Skeletal muscle cell (primary cell): ENCODE measurements at places on chromosomes 3 and 15.

- DNase-seq, result no peak
Observed at GRCh38 chr15:73851689-73852088, 21.7 kb upstream of the TBC1D21 start.

GRCh38 chr3:177300842-177301241 is 103.6 kb upstream of the TBL1XR1 start:
- DNase-seq, result no peak

- DNase-seq, result no peak
Observed at GRCh38 chr3:119657887-119658702, 2.3 kb downstream of the POPDC2 start.

GRCh38 chr3:53498806-53499641 is 4.6 kb downstream of the CACNA1D start:
- DNase-seq, result no peak

- no peak for DNase-seq
Observed at GRCh38 chr3:127006781-127007436, 24.0 kb downstream of the PLXNA1 start.

DNA sequence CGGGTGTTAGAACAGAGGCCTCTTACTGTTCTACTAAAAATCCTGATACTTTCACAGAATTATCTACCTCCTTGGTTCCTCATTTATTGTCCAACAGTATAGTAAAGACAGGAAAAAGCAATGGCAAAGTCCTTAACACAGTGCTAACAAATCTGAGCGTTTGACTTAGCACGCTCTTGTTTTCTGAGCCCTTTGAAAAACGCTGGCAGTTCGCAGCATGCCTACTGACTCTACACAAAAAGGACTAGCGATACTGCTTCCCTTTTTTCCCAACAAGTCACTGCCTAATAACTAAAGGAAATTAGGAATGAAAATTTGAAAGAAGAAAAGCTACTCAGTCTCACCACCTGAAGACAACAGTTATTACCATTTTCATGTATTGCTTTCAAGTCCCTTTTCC is 34.8 kb upstream of the CEMIP start:
- DNase-seq, result no peak

DNA sequence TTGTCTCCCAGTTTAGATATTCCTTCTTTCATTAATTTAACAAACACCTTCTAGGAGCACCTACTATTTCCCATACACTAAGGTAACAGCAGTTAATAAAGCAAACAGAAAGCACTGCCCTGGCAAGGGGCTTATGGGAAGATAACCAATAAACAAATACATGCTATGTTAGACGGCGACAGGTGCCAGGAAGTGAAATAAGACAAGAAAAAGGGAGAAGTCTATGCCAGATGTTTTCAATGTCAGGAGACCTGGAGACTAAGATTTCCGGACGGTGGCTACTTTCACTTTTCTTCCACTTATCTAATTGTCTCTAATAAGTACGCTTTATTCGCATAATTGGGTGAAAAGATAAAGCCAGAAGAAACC is 32.5 kb upstream of the ZNF445 start:
- DNase-seq, result no peak

DNA sequence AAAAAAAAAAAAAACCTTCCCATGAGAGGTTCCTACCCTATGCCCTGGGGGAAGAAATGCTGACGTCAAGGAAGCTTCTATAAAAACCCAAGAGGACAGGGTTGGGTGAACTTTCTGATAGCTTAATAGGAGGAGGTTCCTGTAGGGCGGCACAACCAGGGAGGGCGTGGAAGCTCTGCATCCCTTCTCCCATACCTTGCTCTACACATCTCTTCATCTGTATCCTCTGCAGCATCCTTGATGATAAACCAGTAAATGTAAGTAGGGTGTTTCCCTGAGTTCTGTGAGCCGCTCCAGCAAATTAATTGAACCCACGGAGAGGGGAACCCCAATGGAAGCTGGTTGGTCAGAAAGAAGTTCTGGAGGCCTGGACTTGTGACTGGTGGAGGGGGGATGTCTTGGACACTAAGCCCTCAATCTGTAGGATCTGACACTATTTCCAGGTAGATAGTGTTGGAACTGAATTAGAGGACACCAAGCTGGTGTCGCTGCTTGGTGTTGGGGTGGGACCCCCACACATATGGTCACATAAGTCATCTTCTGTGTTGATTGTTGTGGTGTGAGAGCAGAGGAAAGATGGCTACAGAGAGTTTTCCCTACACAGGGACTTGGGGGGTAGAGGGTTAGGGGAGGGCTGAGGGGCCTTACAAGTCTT is 91.5 kb downstream of the ST6GAL1 start:
- DNase-seq, result no peak

DNA sequence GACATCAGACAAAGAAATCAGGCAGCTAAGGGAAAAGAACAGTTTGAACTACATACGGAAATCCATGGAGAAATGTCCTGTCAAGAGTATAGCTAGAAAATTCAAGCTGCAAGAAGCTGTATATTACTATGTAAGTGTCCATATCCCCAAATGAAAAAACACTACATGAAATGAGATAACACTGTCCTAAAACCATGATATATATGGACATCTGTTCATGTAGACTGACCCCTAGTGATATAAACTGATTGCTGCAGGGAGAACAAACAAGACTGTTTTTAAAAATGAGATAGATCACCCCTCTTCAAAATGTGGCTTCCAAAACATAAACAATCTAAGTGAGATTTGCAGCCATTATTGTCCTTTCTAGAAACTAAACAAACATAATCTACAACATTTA is 985.6 kb downstream of the EPHA3 start:
- DNase-seq, result peak; percentile 11
